T-cell (primary cell): ENCODE measurements at places on chromosomes 11 and 22. TPM values are rescaled to one million over a fixed set of nuclear protein-coding genes. Genes with fewer than 3 reads are reported as not detected.
A peak's percentile ranks its signal among the peaks of the same experiment; 100 is the strongest.

- H3K36me3 ChIP-seq = no peaks in the 10 kb centered on the region
- no peak for DNase-seq
- H3K27me3 ChIP-seq = no peaks in the 10 kb centered on the region
- no peak overlapping the region for H3K4me3 ChIP-seq
- no peak overlapping the region for H3K27ac ChIP-seq
Observed at GRCh38 chr11:114416441-114416961, 16.0 kb downstream of the RBM7 start.

DNA sequence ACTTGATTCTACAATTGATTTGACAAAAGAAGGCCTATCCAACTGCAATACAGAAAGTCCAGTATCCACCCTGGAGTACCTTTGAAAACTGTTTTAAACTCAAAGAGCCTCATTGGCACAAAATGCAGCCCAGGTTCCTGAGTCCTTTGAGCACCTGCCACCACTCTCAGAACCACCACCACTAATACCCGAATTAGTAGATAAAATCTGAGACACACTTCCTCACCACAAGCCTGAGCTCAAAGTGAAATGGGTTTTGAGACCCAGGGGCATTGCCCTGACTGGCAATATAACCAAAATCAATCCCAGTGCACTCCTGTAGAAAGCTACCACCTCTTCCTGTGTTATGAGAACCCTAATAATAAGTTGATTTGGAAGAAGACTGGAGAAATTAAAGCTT, 215.7 kb downstream of the CSNK2A3 start:
- H3K4me3 ChIP-seq = no peak overlapping the region
- peaks cover 6% of the 10 kb centered on the region for H3K4me1 ChIP-seq
- H3K27me3 ChIP-seq = no peaks in the 10 kb centered on the region
- DNase-seq = no peak
- H3K36me3 ChIP-seq = no peaks in the 10 kb centered on the region

DNA sequence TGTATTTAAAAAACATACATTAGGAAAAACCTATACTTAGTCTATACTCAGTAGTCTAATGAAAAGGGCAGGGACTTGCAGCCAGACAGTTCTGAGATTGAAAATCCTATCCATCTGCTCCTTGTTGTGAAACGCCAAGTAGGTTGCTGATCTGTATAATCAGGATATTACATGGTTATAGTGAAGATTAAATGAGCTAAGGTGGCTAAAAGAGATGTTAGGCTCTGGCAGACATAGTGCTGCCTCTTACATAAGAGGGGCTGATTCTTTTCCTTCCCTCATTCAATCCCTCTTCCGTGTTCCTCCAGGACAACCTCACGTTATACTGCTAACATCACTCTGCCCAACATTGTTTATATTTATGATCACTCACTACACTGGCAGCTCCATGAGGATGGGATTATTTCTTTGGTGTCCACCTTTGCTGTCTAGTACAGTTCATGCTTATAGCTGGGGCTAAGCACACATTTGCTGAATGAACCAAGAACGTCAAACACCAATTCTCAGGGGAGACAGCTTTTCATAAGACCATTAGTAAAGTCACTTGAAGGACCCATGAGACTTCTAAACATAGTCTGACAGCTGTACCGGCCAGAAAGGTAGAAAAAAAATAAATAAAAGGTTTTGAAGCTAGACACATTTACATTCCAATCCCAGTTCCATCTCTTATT, 46.3 kb downstream of the GAB2 start:
- no peak overlapping the region for H3K27ac ChIP-seq
- H3K4me3 ChIP-seq = no peak overlapping the region
- H3K27me3 ChIP-seq = no peaks in the 10 kb centered on the region
- no peaks in the 10 kb centered on the region for H3K4me1 ChIP-seq
- DNase-seq = no peak

Gene CYB5R2
- not detected for total RNA-seq

- H3K27me3 ChIP-seq = no peaks in the 10 kb centered on the region
- peak overlapping the region; percentile 32 for H3K27ac ChIP-seq
- H3K4me3 ChIP-seq = no peak overlapping the region
- peaks cover 22% of the 10 kb centered on the region for H3K4me1 ChIP-seq
- peak; percentile 82 for DNase-seq
- peaks cover 20% of the 10 kb centered on the region for H3K36me3 ChIP-seq
Observed at GRCh38 chr11:3824714-3825472, 15.9 kb downstream of the RHOG start.

Gene SYT12
- total RNA-seq = not detected

DNA sequence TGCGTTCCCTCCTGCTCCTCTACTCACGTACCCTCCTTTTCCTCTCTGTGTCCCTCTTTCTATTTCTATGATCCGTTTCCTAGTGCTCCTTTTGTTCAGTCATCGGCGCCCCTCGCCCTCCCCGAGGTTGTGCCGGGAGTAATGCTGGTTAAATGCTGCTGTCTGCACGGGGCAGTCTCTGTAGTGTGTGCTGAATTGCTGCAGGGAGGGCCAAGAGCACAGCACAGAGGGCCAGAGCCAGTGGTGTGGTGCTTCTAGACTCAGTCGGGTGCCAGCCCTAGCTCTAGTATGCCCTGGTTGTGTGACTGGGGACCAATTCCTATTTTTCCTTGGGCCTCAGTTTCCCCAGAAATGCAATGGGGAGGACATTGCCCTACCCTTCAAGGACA, 98.3 kb downstream of the PKNOX2 start:
- no peak overlapping the region for H3K4me3 ChIP-seq
- no peak overlapping the region for H3K27ac ChIP-seq
- H3K4me1 ChIP-seq = peaks cover 3% of the 10 kb centered on the region
- no peaks in the 10 kb centered on the region for H3K36me3 ChIP-seq
- DNase-seq = no peak

- no peak overlapping the region for H3K4me3 ChIP-seq
- H3K36me3 ChIP-seq = no peaks in the 10 kb centered on the region
- H3K27me3 ChIP-seq = no peaks in the 10 kb centered on the region
- no peak for DNase-seq
- no peaks in the 10 kb centered on the region for H3K4me1 ChIP-seq
- H3K27ac ChIP-seq = no peak overlapping the region
Observed at GRCh38 chr22:20656516-20656901, 117.4 kb upstream of the SERPIND1 start.

Gene SHANK3
- total RNA-seq = 0.22 TPM

Gene SHISA8
- 1.2 TPM for total RNA-seq

DNA sequence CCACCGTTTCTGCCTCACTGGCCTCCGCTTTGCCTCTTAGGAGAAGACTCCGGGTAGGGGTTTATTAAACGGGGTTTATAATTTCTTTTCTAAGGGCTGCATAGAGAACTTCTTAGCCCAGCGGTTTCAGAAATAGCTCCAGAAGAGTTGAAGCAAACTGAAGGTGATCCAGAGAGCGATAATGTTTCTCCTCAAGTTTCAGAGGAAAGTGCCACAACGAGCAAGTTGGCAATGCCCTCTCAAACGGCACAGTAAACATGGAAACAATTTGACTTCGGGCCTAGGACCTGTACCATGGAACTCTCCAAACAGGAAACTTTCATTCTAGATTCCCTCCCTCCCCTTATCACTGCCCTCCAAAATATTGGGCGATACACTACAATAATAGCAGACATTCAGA, 1.0 kb downstream of the ADSL start:
- peaks cover 54% of the 10 kb centered on the region for H3K4me1 ChIP-seq
- H3K27me3 ChIP-seq = no peaks in the 10 kb centered on the region
- H3K27ac ChIP-seq = peak overlapping the region; percentile 85
- DNase-seq = no peak
- H3K36me3 ChIP-seq = peaks cover 34% of the 10 kb centered on the region
- H3K4me3 ChIP-seq = peak overlapping the region; percentile 81

Gene BIK
- 2.6 TPM for total RNA-seq

Gene DRD4
- 0.49 TPM for total RNA-seq

Gene TP53AIP1
- total RNA-seq = not detected

- no peak overlapping the region for H3K27ac ChIP-seq
- H3K36me3 ChIP-seq = no peaks in the 10 kb centered on the region
- no peaks in the 10 kb centered on the region for H3K4me1 ChIP-seq
- H3K4me3 ChIP-seq = no peak overlapping the region
- H3K27me3 ChIP-seq = peaks cover 5% of the 10 kb centered on the region
Observed at GRCh38 chr11:131234221-131234620, 136.2 kb upstream of the NTM start.

Gene MS4A4A
- not detected for total RNA-seq

DNA sequence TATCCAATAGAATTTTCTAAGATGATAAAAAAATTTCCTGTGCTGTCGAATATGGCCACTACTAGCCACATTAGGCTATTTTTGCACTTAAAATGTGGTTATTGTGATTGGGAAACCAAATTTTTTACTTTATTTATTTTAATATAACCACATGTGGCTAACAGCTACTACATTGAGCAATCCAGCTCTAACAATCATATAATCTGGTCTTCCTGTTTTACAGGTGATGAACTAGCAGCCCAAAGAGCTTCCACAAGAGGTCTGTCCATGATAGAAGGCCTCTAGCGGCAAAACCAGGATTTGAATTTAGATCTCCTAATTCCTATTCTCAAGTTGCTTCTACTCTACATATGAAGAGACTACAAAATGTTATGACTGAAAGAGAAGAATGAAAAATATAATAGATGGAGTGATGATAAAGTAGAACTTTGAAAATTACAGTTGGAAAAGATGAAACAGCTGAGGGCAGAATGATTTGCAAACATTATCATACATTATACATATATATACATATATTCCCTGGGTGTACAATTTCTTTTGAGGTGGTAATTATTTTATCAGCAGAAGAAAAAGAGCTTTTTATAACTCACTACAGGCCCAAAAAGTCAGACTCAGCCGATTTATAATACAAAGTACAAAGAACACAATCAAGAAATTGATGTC, 363.5 kb upstream of the PITPNB start:
- DNase-seq = no peak
- no peak overlapping the region for H3K27ac ChIP-seq
- H3K27me3 ChIP-seq = no peaks in the 10 kb centered on the region
- no peak overlapping the region for H3K4me3 ChIP-seq

Gene MB
- total RNA-seq = not detected

DNA sequence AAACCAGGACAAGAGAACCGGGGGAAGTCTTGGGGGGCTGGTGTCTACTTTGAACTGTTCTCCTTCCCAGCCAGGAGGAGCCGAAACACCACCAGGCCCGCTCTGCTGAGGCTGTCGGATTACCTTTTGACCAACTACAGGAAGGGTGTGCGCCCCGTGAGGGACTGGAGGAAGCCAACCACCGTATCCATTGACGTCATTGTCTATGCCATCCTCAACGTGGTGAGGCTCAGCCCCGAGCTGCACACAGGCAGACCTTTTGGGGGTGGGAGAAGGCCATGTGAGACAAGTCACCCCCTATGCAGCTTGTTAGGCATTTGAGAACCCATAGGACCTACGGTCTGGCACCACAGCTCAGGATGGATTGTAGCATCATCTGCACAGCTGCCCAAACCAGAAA, 2.8 kb downstream of the HTR3A start:
- H3K27me3 ChIP-seq = peaks cover 48% of the 10 kb centered on the region
- DNase-seq = no peak
- no peak overlapping the region for H3K4me3 ChIP-seq

Gene CCND1
- 1.0 TPM for total RNA-seq

DNA sequence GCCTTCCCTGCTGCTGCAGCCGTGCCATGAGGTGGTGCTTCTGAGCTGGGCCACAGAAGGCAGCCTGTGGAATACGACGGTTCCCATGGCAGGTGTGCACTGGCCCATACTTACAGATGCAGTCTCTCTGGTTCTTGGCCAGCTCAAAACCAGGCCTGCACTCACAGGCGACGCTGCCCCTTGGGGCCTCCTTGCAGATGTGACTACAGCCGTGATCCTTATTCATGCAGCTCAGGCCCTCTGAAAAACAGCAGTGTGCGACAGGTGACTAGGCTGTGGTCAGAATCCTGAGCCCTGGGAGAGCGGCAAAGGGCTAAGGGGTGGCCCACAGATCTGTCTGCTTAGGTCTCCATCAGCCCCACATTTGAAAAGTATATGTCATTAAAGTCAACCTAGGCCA, 22.1 kb downstream of the SCUBE2 start:
- H3K27me3 ChIP-seq = peaks cover 27% of the 10 kb centered on the region
- no peak overlapping the region for H3K27ac ChIP-seq
- no peaks in the 10 kb centered on the region for H3K36me3 ChIP-seq
- H3K4me1 ChIP-seq = no peaks in the 10 kb centered on the region

Gene MS4A15
- not detected for total RNA-seq

Gene TRIM48
- total RNA-seq = not detected

Gene PYGM
- total RNA-seq = 34.7 TPM

DNA sequence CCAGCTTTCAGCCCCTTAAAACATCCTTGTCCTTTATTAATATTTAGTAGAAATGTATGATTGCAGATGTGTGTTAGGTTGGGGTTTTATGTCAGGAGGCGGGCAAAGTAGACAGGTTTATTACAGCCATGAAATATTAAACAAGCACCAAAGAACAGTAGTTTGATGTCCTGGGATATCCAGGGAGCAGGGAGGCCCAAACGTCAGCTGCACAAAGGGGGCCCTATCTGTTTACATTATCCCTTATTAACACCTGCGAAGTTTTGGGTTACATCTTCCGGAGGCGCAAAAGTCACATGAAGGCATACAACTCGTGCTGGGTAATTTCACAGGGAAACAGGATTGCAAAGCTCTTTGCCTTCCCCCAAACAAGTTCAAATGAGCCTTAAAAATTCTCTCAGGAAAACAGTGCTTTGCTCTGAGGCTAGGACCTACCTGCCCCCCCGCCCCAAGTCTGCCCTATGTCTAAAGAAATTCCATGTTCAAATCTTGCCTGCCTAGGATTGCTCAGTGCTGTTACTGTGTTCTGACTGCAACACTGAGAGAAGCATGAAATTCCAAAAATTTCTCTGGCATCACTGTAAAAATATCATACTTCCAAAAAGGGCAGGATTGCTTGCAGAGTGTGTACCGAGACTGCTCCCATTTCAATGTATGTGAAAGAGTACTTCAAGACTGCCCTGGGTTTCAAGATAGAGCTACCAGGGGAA, 8.9 kb downstream of the MN1 start:
- H3K27me3 ChIP-seq = peaks cover 11% of the 10 kb centered on the region
- no peak for DNase-seq
- H3K27ac ChIP-seq = no peak overlapping the region
- no peaks in the 10 kb centered on the region for H3K4me1 ChIP-seq

GRCh38 chr11:68322052-68322430, 9.7 kb downstream of the LRP5 start:
- H3K27me3 ChIP-seq = no peaks in the 10 kb centered on the region
- no peaks in the 10 kb centered on the region for H3K36me3 ChIP-seq
- no peak for DNase-seq

- no peak for DNase-seq
- H3K4me1 ChIP-seq = no peaks in the 10 kb centered on the region
- H3K27me3 ChIP-seq = no peaks in the 10 kb centered on the region
Observed at GRCh38 chr11:102604875-102605274, 20.3 kb downstream of the MMP20 start.
